ENCODE measurements at places on chromosomes 7 and 10. TPM values are rescaled to one million over a fixed set of nuclear protein-coding genes. Genes with fewer than 3 reads are reported as not detected.

Gene MBL2
- not detected for total RNA-seq

DNA sequence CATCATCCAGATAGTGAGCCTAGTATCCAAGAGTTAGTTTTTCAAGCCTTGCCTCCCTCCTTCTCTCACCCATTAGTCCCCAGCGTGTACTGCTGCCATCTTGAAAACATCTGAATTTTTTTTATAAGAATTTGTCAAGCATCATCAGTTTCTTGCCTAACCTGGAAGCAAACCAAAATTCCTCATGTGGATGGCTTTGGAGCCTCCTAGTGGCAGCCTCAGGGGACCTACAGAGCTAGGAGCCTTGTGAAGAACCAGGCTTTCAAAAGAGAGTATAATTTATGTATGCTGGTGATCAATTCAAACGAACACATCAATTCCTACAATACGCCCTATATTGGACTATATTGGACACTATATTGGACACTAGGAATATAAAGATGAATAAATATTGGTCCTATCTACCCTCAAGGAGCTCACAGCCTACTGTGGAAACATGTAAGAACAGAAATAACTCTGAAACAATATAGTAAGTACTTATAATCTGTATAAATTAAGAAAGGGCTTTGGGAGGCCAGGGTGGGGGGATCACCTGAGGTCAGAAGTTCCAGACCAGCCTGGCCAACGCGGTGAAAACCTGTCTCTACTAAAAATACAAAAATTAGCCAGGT, 63.4 kb downstream of the HPSE2 start:
- DNase-seq: peak; percentile 16

DNA sequence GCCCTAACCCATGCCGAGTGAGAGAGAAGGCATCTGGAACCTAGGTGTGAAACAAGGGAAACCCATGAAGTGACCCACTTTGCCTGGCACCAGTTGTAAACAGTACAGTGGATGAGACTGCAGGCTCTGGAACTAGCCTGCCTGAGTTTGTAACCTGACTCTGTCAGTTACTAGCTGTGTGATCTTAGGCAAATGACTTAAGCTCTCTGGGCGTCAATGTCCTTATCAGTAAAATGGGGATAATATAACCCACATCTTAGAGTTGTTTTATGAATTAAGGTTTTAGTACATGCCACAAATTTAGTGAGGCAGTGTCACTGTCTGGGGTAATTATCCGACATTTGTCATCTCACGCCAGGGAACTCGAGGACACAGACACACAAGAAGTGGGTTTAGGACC, 82.9 kb upstream of the AGK start:
- no peak for DNase-seq

Gene SPDYE2B
- total RNA-seq: not detected

Gene EPDR1
- total RNA-seq: 7.0 TPM

GRCh38 chr10:132850896-132851295, 64.9 kb upstream of the NKX6-2 start:
- no peak for DNase-seq

GRCh38 chr7:80213814-80214213, 79.2 kb downstream of the GNAI1 start:
- DNase-seq: no peak
